ENCODE measurements at places on chromosomes 7 and 10.
A peak's percentile ranks its signal among the peaks of the same experiment; 100 is the strongest.

- no peak for DNase-seq
Measured at GRCh38 chr10:98667081-98667480, 220.3 kb upstream of the HPS1 start.

GRCh38 chr7:80790877-80791276 is 128.0 kb downstream of the SEMA3C start:
- DNase-seq = no peak

GRCh38 chr10:72429931-72430330 is 75.2 kb upstream of the DNAJB12 start:
- no peak for DNase-seq

GRCh38 chr7:108026647-108027046 is 23.7 kb upstream of the LAMB1 start:
- peak; percentile 31 for DNase-seq

DNA sequence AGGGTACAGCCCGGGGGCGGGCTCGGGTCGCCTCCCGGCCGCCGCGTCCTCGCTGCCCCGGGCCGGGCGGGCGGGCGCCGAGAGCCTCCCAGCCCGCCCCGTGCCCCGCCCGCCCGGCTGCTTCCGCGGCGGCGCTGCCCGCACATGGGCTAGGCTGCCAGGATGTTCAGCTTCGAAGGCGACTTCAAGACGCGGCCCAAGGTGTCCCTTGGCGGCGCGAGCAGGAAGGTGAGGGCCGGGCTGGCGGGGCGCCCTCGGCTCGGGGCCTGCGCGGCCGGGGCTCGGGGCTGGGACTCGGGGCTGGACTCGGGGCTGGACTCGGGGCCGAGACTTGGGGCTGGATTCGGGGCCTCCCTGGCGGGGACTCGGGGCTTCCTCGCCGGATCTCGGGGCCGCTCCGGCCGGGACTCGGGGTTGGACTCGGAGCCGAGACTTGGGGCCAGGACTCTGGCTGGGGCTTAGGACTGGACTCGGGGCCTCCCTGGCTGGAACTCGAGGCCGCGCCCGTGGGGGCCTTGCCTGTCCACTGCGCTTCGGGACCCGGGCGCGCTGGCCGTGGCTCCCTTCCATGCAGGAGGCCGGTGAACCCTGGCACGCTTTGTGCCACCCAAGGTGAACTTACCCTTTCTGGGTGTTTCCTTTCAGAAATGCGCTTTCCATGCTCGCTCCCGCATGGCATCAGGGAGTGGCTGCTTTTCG is 534 bp downstream of the UBE3C start:
- DNase-seq = peak; percentile 10

GRCh38 chr10:104347295-104348045 is 6.2 kb upstream of the CFAP58 start:
- no peak for DNase-seq

GRCh38 chr10:79090134-79090803 is 21.5 kb downstream of the ZMIZ1 start:
- no peak for DNase-seq

DNA sequence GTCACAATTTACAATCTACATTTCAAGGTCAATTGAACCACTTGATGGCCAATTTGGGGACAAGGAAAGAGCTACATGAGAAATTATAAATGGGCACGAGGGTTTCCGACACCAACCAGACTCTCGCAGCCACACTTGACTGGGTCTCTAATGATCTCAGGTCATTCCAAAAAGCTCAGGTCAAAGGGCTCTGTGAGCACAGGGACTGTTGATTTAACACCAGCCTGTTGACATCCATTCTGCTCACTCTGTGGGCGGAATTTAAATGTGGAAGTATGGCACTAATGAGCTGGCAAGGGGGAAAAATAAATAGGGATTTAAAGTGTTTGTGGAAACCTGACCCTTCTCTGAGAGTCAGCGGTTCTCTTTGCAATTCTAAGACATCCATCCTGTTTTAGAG is 810.7 kb upstream of the AUTS2 start:
- DNase-seq = no peak

DNA sequence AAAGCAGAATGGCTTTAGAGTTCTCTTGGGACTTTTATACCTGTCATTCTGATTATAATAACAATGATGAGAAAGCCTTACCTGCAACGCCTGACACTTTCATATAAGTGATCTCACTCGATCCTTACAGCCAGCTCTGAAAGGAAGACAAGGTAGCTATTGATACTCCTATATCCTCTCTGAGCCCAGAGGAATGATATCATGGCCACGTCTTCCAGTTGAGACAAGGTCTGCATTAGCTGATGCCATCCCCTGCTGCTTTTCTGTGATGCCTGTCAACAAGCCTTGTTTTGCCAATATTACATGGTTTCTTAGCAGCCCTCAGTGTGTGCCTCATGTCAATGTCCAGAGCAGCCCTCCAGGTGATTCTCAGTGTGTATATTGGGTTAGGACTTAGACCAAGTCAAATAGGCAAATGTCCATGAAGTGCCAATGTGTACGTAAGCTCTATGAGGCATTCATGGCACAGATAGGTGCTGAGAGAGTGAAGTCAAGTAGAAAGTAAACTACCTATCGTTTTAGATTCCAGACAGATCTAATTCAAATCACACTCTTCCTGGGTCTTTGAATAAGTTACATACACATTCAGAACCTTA is 405.9 kb downstream of the ADRA2A start:
- no peak for DNase-seq

Measured in fibroblast of skin of right biceps (primary cell).